A673 (cell line): ENCODE measurements at places on chromosomes 4 and X. TPM values are rescaled to one million over a fixed set of nuclear protein-coding genes. Genes with fewer than 3 reads are reported as not detected.

DNA sequence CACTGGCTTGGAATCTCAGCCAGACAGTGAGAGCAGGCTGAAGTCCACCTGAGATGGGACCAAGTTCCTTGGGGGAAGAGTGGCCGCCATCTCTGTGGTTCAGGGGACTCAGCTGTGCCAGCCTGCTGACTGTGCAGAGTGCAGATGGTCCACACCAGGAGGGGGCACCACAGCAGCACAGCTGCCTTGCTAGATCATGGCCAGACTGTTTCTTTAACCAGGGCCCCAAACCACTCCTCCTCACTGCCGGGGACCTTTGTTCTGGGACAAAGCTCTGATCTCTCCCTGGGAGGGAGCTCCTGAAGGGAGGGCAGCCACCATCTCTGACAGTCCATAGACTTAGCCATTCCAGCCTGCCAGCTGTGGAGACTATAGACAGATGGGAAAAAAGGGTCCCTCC, 2189.6 kb downstream of the PCDH7 start:
- H3K4me1 ChIP-seq: no peaks in the 10 kb centered on the region
- H3K27ac ChIP-seq: no peak overlapping the region
- no peaks in the 10 kb centered on the region for H3K27me3 ChIP-seq
- H3K4me3 ChIP-seq: no peak overlapping the region

DNA sequence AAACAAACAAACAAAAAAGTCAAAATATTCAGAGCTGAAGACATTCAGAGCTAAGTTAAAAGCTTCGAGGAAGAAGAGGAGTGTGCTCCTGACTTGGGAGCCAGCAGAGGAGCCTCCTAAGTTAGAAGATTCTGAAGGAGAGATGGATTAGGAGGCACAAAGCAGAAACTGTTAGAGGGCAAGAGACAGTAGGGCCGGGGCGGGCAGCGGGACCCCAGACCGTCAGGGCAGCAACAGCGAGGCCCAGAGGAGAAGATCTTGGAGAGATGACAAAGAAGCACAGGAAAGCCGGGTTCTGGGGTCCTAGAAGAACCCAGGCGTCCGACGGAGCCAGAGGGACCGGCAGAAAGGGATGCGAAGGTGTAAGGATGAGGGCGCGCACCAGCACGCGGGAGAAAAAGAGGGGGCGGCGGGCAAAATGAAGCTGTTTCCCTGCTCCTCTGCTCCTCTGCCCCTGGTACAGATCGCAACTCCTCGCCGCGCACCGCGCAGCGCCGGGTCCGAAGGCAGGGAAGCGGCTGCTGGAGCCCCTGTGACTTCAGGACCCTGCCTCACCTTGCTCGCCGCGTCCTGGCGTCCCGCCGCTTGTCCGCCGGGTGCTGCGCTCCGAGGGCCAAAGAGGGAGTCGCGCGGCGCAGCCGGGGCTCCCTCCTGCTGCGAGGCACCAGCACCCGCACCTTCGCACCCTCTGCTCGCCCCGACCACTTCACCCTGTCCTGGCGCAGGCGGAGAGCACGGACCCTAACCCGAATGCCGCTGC, 477 bp downstream of the KLHL13 start:
- DNase-seq: peak; percentile 14
- H3K27me3 ChIP-seq: no peaks in the 10 kb centered on the region
- H3K4me1 ChIP-seq: no peaks in the 10 kb centered on the region

DNA sequence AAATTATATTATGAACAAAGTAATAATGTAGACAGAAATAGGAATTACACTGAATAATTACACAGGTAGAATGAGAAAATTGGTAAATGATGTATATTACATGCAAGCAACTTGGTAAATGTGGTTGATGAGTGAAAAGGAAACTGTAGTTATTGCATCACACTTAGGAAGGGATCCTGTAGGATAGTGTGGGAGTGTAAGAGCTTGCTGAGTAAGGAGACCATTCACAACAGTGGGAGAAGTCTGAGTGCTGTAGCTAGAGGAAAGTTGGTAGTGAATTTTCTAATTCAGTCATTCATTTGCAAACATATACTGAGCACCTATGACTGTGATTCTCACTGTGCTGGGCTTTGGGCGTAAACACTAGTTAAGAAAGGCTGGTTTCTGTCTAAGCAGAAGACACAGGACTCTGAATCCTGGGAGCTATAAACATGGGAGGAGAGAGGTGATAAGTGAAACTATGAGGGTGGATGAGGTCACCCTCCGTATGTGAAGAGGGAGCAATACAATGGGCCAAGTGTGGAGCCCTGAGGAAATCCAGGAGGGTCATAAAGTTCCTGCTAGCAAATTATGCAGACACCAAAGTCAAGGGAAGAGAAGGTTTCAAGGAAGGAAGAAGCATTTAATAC, 14.2 kb upstream of the CPE start:
- H3K36me3 ChIP-seq: no peaks in the 10 kb centered on the region
- no peak overlapping the region for H3K27ac ChIP-seq
- H3K27me3 ChIP-seq: no peaks in the 10 kb centered on the region
- H3K4me3 ChIP-seq: no peak overlapping the region

DNA sequence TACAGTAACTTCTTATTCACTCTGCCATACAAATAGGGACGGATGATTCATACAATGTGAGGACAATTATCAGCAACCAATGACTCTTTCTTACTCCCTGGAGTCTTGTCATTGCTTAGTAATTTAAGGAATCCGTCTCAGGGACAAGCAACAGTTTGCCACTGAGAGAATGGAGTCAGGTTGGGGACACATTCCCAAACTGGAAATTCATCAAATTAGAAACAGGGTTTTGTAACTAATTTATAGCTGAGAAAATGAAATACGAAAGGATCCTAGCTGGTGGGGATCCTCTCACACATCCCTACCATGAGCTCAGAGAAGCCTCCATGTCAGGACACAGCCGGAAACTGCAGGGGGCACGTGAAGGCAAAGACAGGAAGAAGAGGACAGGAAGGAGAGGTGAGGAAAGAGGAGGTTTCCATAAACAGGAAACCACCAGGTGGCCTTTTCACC, 50.4 kb upstream of the KDR start:
- H3K36me3 ChIP-seq: no peaks in the 10 kb centered on the region
- no peak overlapping the region for H3K4me3 ChIP-seq
- H3K27ac ChIP-seq: peak overlapping the region; percentile 50
- H3K4me1 ChIP-seq: peaks cover 7% of the 10 kb centered on the region
- no peaks in the 10 kb centered on the region for H3K27me3 ChIP-seq
- DNase-seq: peak; percentile 68

DNA sequence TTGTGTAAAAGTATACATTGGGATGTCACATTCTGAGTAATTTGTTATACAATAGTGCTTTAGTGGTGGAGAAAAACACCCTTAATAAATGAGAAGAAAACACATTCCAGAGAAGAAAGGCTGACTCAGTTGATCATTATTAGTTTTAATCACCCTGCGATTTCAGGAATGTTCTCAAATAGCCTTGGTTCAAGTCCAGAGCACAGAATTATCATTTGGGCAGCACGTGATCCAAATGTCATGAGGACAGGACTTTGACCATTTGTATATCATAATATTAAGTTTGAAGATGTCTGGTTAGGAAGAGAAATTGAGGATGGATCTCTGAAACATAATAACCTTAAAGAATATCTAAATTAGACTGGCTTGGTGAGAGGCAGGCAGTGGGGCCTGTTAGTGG, 1434.3 kb upstream of the TENM3 start:
- H3K27me3 ChIP-seq: no peaks in the 10 kb centered on the region
- no peak overlapping the region for H3K4me3 ChIP-seq
- no peaks in the 10 kb centered on the region for H3K36me3 ChIP-seq
- H3K4me1 ChIP-seq: no peaks in the 10 kb centered on the region

The CSAG3 gene
- not detected in 2 replicates for total RNA-seq

The SOD3 gene
- not detected in 2 replicates for total RNA-seq

The CYP2U1 gene
- 0.82 and 1.5 TPM in 2 replicates for total RNA-seq

The PAGE4 gene
- not detected in 2 replicates for total RNA-seq
